Right forelimb (tissue), 1 donor: ENCODE measurements at places on chromosomes 7 and 10.

DNA sequence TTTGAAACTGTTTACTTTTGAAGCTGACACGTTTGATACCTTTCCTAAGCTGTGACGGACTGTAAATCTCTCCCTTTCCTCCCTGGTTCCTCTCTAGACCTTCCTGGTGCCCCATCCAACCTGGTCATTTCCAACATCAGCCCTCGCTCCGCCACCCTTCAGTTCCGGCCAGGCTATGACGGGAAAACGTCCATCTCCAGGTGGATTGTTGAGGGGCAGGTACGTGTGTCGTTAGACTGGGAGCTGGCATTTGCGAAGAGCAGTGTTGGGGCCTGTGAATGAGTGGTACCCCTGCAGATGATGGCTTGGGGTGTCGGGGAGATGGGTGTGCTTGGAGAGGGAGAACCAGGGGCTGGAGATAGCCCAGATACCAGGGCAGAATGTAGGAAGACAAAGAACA, 602.7 kb upstream of the FOXK1 start:
- no peak for DNase-seq

- DNase-seq, result no peak
Measured at GRCh38 chr7:15236952-15237351, 324.9 kb downstream of the AGMO start.

DNA sequence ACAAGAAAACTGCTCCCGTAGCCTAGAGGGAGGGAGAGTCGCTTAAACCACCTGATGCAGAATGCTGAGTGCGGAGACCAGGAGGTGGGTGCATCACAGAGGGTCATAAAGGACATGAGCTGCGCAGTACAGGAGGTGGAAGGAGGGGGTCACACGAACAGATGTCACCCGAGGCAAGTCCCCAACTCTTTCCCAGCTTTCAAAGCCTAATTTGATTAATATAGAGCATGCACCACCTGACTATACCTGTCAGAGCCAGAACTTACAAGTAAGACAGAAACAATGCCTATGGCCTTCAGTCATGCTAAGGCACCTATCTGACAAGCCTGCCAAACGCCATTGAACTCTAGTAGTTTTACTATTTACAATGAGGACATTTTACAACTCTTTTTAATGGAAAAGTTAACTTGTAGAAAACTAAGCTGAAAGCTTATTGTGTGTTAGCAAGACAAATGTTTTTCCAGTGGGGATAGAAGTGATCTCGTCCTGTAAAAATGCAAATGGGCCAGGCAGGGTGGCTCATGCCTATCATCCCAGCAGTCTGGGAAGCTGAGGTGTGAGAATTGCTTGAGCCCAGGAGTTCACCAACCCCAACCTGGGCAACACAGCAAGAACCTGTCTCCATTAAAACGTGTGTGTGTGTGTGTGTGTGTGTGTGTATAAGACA, 1.1 kb upstream of the VOPP1 start:
- DNase-seq, result no peak

GRCh38 chr10:14751921-14752320, 22.8 kb downstream of the FAM107B start:
- peak; percentile 61 for DNase-seq

DNA sequence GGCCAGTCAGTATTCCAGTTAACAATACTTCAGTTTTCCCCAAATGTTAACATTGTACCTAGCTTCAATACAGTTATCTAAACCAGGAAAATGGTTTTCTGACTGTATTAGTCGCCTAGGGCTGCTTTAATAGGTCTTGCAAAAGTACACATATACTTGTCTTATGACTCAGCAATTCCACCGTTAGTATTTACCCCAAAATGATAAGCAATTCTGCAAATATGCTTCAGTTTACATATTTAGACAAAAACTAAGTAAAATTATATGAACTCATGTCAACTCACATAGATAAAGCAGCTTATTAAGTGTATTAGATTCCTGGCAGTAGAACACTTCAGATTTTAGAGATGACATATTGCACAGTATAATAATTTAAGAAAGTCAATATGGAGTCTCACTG, 363.3 kb downstream of the ARL4A start:
- no peak for DNase-seq

DNA sequence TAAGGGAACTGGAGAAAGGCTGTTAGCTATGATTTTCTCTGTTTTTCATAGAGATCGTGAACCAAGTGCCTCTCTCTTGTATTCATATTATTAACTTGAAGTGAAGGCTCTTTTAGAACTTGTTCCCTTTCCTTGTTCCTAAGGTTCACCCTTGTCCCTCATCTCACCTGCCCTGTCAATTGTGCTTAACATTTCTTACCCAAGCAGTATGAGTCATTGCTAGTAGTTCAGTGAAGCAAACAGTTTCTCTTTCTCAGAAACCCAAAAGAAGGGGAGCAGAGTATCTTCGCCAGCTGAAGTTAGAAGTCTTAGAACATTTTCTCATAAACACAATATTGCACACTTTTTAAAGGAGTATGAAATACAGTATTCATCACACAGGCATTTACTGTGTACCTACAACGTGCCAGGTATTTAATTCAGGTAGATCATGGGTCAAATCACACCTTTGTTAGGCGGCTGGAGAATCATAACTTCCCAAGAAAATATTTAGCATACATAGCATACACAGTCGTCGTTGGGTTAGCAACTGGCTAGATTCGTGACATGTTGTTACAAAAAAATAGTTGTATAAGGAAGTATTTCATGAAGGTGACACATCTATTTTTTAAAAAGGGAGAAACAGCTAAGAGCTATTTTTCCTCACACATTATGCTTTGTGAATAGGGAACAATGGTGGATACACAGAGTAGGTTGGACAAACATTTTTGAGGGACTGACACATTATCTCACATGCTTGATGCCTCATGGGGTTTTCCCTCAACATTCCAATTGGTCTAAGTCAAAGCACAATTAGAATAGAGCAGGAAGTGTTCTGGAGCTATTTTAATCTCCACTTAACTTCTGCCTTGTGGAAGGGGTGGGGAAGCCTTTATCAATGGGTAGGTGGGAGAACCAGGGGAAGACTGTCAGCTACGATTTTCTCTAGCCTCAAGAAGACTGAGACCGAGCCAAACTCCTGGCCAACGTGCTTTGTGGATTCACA, 13.2 kb downstream of the HDAC9 start:
- no peak for DNase-seq

- DNase-seq, result no peak
Measured at GRCh38 chr7:98868450-98868849, 1.4 kb downstream of the TMEM130 start.

DNA sequence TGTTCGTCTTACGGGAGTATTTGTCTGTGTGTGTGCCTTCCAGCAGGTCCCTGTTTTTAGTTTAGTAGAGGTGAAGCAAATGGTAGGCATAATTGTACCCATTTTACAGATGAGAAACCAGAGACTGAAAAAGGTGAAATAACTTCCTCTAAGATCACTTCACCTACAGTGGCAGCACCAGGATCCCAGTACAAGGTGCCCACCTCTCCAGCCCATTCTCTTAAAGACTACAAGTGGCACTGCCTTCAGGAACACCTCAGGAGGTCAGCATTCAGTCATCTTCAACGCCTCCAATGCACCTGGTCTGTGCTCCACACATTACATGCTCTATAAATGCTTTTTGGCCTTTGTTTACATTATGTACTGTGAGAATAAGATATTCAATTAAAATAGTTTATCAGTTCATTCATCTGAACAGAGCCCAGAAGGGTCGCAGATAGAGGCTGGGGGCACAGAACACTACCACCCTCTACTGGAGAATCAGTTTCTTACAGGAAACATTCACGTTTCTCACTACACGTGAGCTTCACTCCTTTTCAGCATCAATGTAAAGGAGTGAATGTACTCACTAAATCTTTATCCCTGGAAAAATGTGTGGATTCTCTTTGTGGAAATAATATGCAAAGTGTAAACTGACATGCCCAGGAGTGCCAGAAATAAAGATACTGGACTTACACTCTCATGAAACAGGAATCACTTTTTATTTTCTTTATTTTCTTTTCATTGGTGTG, 45.5 kb upstream of the ABLIM1 start:
- no peak for DNase-seq

- DNase-seq, result no peak
Measured at GRCh38 chr10:102527546-102527945, 23.8 kb downstream of the SUFU start.

DNA sequence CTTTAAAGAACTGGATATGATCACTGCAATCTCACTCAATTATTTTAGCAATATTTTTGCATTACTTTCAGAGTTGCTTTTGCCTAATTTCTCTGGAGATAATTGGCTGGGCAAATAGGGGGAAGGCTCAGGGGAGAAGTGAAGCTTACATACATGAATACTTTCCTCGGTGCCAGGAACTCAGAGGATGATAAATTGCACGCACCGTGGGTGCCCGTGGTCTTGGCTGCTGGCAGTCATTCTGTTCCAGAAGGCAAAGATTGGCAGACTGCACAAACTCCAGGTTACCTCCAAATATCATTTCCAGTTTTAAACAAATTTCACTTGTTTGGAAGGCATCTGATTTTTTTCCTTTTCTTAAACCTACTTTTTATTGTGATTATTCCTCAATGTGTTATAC, 197.8 kb upstream of the TMEM72 start:
- no peak for DNase-seq

- no peak for DNase-seq
Measured at GRCh38 chr10:105195831-105196230, 554.7 kb downstream of the SORCS3 start.

GRCh38 chr10:73379064-73379748, 20.5 kb upstream of the CFAP70 start:
- no peak for DNase-seq

DNA sequence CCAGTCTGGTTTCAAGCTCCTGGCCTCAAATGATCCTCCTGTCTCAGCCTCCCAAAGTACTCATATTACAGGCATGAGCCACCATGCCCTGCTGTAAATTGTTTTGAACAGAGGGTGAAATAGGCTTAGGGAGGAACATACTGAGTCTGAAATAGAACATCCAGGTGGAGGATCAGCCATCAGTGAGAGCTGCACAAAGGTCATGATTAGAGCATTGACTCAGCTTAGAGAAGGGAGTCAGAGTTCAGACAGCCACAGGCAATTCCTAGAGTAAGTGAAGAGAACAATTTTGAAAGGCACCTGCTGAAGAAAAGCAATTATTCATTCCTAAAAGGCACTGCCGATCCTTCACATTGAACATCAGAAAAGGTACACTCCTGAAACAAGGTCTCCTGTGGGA, 15.9 kb upstream of the NEBL start:
- no peak for DNase-seq

GRCh38 chr10:104300736-104301292, 31.8 kb downstream of the GSTO2 start:
- DNase-seq, result peak; percentile 67

DNA sequence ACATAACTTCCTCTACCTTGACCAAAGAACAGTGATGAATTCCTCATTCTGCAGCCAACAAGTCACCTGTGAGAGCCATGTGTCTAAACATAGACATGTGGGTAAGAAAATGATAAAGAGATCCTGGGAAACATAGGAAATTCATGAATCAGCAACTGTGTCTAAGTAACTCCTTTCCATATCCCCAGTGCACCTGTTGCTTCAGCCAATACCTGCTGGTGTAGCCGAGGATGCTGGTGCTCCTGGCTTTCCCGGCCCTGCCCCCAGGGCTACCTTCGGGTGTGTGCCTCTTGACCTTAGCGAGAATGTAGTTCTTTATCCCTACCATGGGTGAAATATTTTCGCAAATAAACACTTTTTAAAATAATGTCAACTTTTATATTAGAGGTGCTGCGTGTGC, 114.1 kb downstream of the OR13A1 start:
- DNase-seq, result no peak

- peak; percentile 7 for DNase-seq
Measured at GRCh38 chr10:6774406-6774805, 194.3 kb upstream of the PRKCQ start.

GRCh38 chr10:30151581-30152389, 92.4 kb upstream of the JCAD start:
- no peak for DNase-seq

DNA sequence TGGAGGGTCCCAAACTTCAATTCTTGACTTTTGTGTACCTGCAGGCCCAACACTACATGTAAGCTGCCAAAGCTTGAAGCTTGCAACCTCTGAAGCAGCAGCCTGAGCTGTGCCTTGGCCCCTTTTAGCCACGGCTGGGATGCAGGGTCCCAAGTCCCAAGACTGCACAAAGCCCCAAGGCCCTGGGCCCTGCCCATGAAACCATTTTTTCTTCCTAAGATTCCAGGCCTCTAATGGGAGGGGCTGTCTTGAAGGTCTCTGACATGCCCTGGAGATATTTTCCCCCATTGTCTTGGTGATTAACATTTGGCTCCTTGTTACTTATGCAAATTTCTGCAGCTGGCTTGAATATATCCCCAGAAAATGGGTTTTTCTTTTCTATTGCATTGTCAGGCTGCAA, 52.7 kb downstream of the MTURN start:
- no peak for DNase-seq

- DNase-seq, result no peak
Measured at GRCh38 chr7:107149863-107150262, 18.9 kb upstream of the HBP1 start.
